Stimulated activated CD8-positive, alpha-beta memory T cell treated with anti-CD3 and anti-CD28 coated beads, Interleukin-4, amount 100 ng/mL, for 1 hour (primary cell): ENCODE measurements at places on chromosomes 6 and 20.
A peak's percentile ranks its signal among the peaks of the same experiment; 100 is the strongest.

- DNase-seq = no peak
Measured at GRCh38 chr6:18477301-18477941, 90.3 kb downstream of the RNF144B start.

GRCh38 chr6:154614101-154614500, 103.6 kb upstream of the CNKSR3 start:
- DNase-seq = no peak

GRCh38 chr6:73088138-73088813, 137.0 kb downstream of the KHDC1L start:
- no peak for DNase-seq

DNA sequence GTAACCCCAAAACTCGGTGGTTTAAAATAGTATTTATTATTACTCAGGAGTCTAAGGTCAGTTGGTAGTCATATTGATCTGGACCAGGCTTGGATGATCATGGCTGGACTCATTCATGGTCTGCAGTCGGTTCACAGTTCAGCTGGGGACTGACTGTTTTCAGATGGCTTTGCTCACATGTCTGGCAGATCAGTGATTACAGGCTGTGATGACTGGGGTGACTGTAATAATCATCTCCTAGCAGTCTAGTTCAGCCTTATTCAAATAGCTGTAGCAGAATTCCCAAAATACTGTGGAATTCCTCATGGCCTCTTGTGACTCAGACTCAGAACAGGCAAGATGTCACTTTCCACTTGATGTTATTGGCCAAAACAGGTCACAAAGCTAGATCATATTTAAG, 16.4 kb upstream of the NT5DC1 start:
- no peak for DNase-seq

DNA sequence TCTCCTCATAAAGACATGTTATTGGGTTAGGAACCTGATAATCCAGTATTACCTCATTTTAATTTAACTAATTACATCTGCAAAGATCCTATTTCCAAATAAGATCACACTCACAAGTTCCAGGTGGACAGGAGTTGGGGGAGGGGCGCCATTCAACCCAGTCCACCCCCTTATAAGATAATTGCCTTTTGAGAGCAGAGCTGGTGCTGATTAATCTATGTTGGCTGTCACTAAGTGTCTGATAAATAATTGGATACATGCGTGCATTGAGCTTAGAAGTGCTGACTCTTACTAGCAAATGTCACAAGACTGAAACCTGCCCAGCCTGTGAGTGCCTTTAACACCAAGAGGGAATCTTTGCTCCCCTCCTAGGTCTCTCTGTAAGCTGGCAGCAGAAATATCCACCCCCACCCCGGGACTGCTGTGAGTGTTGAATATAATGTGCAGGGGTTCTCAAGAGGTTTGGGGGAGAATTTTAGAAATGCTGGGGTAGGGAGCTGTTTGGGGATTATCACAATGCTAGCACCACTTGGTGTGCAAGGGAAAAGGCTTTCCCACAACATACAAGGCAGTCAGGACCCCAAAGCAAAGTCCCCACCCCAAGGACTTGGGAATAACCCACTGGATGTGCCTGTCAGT, 87.5 kb downstream of the ANKRD60 start:
- DNase-seq = no peak

- DNase-seq = no peak
Measured at GRCh38 chr6:129050086-129050485, 167.1 kb downstream of the LAMA2 start.

GRCh38 chr6:108780784-108781183, 67.4 kb upstream of the ARMC2 start:
- no peak for DNase-seq

GRCh38 chr6:135291288-135292076, 110.4 kb downstream of the MYB start:
- DNase-seq = no peak

DNA sequence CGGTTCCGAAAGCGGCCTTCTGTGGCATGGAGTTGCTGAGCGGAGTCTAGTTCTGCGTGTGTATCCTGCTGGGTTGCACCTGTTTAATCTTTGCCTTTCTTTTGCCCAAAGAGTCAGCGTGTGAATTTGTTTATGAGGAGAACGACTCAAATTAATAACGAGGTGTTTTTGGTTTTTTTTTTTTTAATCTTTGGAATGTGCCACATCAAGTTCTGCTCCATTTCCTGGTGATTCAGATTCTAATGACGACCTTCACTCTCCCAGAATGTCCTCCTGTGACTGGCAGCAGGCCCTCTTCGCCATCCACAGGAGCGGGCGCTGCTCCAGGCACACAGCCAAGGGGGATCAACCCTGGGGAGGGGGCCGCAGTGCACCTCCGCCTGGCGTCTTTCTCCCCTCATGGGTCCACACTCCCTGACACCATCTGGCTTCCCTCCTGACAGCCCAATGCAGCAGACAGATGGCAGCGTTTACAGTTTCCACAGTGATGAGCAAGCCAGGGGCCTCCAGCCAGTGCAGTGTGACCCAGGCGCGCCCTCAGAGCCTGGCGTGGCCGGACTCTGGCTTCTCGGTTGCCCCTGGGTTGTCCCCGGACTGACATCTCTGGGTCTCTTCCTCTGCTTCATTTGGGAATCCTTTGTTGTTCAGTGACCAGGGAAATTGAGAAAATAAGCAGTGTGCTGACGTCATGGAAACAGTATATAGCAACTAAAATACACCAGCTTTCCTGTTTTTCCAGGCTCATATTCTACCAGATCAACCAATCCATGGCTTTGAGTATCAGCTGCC, 27.5 kb upstream of the AFDN start:
- DNase-seq = no peak

DNA sequence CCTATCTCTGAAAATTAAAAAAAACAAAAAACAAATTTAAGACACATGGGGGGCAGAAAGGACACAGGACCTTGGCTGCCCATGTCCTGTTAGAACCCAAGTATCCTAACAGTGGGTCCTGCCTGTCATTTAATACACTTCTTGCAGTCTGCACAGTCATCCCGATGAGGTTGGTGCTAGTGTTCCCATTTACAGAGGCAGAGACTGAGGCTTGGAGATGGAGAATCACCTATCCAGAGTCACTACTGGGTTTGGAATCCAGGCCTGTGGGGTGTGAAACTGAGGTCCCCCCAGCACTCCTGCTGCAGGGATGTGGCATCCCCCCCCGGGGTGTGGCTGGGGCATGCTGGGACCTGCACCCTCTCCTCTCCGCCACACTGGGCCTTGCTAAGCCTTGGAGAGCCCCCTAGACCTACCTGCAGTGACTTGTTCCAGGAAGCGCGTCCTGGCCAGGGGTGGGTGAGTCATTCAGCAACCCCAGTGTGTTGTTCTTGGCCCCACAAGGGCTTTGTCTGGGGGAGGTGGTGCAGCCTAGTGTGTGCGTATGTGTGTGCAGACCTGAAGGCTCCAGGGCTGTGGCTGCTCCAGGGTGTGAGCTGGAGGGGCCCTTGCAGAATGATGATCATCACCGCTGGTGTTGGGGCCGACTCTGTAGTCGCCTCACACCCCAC, 49.7 kb downstream of the BCAS4 start:
- peak; percentile 11 for DNase-seq

GRCh38 chr20:39661833-39662232, 699.7 kb downstream of the DHX35 start:
- DNase-seq = no peak

GRCh38 chr6:129605967-129606366, 104.0 kb downstream of the ARHGAP18 start:
- no peak for DNase-seq

DNA sequence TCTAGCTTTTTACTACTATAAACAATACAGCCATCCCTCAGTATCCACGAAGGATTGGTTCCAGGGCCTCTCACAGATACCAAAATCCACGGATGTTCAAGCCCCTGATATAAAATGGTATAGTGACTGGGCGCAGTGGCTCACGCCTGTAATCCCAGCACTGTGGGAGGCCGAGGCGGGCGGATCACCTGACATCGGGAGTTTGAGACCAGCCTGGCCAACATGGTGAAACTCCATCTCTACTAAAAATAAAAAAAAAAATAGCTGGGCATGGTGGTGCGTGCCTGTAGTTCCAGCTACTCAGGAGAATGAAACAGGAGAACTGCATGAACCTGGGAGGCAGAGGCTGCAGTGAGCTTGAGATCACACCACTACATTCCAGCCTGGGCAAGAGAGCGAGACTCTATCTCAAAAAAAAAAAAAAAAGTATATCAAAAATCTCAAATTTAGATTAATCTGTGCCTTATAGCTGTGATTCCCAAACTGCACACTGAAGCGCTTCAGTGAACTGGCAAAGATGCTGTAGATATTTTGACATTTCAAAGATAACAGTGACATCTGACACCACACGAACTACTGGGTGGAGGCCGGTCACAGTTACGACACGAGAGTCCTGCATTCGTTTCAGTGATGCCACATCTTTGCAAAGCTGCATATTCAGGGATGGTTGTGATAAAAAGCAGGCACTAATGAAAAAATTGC, 38.3 kb downstream of the MRS2 start:
- no peak for DNase-seq

- no peak for DNase-seq
Measured at GRCh38 chr6:70051197-70052124, 185.1 kb downstream of the COL19A1 start.

DNA sequence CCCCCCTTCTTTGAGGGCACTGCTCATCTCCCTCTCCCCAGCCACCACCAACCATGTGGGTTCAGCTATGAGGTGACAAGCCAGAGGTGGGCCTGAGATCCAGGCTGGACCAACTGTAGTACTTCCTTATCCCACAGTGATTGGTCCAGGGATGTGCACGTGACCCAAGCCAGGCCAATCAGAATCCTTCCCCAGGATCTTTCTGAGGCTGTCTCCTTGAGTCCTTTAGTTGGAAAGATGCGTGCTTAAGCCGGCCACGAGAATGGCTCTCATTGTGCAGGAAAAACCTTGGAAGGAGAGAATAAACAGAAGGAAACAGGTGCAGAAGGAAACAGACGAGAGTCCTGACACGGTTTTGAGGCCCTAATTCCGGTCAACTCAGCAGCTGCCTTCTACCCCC, 39.2 kb downstream of the ZC3H12D start:
- DNase-seq = no peak

DNA sequence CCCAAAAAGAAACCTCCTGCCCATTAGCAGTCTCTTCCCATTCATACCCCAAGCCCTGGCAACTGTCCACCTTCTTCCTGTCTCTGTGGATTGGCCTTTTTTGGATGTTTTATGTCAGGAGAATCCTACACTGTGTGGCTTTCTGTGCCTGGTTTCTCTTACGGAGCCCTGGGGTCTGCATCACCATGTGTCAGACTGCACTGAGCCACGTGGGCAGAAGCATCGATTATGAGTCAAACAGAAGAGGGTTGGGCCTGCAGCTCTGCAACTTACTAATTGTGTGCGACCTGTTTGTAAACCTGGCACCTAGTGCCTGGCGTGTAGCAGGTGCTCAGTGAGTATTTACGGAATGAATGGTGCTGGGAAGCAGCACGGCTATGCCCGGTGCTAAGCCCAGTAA, 62.6 kb downstream of the IGF2R start:
- no peak for DNase-seq

DNA sequence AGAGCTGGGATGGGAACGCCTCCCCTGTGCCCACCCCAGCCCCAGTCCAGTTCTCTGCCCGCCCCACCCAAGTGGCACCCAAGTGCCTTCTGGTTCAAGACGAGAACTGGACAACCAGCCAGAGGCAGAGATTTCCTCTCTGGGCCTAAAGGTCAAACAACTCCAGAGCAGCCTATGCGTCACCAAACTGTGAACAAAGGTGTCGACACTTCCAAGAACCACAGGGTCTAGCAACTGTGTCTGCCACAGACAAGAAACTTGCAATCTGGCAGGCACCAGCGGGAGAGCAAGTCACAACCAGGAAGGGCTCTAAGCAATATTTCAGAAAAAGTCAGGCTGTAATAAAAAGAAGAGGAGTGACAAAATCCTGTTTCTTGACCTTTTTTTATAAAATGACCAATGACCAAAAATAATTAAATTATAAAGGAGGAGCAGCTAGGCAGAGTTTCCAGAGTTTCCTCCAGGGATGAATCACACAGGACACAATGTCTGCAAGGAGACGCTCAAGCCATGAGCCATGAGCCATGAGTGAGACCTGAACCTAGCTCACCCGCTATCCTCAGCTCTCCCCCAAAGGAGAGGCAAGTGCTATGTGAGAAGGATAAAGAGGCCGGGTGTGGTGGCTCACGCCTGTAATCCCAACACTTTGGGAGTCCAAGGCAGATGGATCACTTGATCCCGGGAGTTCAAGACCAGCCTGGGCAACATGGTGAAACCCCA, 11.1 kb downstream of the EDEM2 start:
- no peak for DNase-seq

- DNase-seq = no peak
Measured at GRCh38 chr20:12957968-12958367, 50.8 kb upstream of the SPTLC3 start.

- DNase-seq = no peak
Measured at GRCh38 chr6:53628354-53629119, 37.0 kb downstream of the KLHL31 start.

DNA sequence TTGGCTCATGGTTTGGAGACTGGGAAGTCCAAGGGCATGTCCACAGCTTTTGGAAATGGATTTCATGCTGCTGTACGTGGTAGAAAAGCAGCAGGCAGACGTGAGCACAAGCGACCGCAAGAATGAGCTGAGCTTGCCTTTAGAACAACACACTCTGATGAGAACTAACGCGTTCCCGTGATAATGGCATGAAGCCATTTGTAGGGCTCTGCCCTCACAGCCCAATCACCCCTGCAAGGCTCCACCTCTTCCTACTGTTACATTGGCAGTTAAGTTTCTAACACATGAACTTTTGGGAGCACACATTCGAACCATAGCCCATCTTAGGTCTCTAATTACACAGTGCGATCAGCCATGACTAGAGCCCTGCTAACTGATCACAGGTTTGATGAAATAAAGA, 107.5 kb upstream of the TMEM170B start:
- DNase-seq = no peak

DNA sequence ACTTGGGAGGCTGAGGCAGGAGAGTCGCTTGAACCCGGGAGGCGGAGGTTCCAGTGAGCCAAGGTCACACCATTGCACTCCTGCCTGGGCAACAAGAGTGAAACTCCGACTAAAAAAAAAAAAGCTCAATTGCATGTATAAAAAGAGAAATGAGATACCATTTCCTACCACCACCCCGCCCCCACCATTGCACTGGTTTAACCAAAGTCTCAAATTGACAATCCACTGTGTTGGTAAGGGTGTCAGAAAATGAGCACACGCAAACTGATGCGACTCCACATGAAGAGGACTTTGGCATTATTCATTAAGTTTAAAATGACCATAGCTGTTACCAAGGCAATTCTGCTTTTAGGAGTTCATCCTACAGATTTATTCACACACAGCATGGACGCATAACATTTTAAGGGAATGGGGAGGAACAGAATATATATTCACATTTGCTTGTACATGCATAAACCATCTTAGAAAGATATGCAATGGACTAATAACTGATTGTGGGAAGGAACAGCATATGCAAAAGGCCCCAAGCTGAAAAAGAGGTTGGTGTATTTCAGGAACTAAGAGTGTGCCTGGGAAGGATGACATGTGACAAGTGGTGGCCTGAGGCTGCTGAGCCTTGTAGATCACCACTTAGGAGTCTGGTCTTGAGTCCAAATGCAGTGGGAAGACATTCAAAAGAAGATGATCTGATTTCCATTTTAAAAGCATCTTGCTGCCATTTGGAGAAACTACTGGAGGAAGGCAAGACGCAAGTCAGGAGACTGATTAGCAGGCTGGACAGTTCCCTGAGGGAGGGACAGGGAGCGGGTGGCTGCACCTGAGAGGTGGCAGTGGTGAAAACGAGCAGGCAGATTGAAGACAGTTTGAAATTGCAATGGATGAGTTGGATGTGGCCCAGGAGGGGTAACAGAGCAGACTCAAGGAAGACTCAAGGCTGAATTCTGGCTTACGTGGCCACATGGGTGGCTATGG, 37.2 kb upstream of the PTPN1 start:
- DNase-seq = no peak
